Posterior cingulate gyrus (tissue), 11 donors: ENCODE measurements at places on chromosomes 11 and 22.

DNA sequence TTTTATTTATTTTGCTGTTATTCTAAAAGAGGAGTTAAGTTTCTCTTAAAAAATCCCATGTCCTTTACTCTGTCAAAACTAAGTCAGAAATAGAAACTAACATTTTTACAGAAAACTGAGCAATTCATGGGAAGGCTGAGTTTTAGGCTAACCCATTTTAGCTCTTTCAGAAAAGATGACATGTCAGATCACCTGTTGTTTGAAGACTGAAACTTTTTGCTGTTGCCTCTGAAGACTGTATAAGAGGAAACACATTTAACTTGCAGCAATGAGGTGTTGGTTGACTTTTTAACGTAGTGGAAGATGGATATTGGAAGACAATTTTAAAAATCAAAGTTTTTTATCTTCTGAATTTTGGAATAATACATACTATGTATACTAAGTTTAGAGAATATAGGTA is 115.4 kb downstream of the METTL15 start:
- DNase-seq, result no peak

GRCh38 chr22:38744981-38745380 is 10.8 kb downstream of the SUN2 start:
- no peak for DNase-seq

DNA sequence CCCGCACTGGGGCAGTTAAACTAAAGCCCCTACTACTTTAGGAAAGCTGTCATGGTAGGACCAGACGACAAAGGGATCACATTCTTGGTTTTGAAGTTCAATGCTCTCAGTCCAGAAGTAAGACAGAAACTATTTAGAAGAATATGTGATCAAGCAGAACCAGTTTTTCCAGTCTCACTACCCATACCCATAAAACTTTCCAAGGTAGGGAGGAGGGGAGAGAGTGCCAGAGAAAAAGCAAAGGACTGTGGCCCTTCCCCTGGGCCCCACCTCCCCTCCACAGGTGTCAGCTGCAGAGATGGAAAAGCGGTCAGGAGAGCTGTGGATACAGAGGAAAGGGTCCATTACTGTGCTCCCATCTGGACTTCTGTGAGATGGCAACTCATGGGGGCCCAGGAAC is 587.1 kb downstream of the SOX6 start:
- no peak for DNase-seq

GRCh38 chr11:9060700-9061111 is 30.7 kb downstream of the SCUBE2 start:
- no peak for DNase-seq
